ENCODE measurements at places on chromosomes 1 and 21.

GRCh38 chr1:84998642-84999280 is 1.8 kb upstream of the MCOLN2 start:
- DNase-seq: no peak

GRCh38 chr21:19535356-19535755 is 1131.8 kb upstream of the TMPRSS15 start:
- DNase-seq: no peak

- no peak for DNase-seq
Measured at GRCh38 chr1:112694363-112694929, 12.5 kb downstream of the RHOC start.

- no peak for DNase-seq
Measured at GRCh38 chr21:28152732-28153131, 839.9 kb downstream of the LTN1 start.

- no peak for DNase-seq
Measured at GRCh38 chr1:117930173-117930447, 571 bp downstream of the WDR3 start.

DNA sequence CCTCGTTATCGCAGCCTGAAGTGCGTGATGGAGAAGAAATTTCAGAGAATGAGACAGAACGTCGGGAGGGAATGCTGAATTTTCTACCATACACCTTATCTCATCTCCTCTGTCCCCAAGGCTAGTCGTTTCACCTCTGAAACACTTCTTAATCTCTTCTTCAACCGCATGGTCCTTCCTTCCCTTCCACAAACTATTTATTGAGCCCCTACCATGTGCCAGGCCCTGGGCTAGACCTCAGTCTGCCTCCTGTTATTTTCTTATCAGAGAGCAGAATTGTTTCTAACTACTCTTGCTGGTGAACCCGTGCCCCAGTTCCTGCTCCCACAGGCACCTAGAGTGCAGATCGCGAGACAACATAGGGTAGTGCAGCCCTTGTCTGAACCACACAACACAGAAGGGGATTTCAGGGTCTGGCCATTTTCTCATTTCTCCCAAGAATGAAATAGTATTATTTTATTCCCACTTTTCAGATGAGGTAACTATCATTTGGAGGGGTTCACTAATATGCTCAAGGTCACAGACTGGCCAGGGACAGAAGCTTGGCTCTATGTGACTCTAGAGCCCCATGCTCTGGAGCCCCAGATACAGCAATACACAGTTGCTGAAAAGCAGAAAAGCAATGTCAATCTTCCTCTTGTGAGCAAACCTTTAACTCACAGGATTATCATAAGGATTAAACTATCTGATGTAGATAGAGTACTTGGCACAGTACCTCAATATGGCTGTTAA is 598 bp upstream of the ADIPOR1 start:
- DNase-seq: no peak

- DNase-seq: no peak
Measured at GRCh38 chr1:207514890-207515289, 18.9 kb downstream of the CR1 start.

GRCh38 chr1:167455786-167456446 is 62.4 kb downstream of the CD247 start:
- DNase-seq: no peak

GRCh38 chr1:173301507-173301906 is 94.4 kb upstream of the TNFSF4 start:
- peak; percentile 10 for DNase-seq

All from fibroblast of mammary gland (primary cell).